ENCODE measurements at places on chromosomes 4 and X.

GRCh38 chrX:143296521-143296920, 220.8 kb downstream of the SPANXN3 start:
- no peak for DNase-seq

GRCh38 chr4:75889537-75890199, 12.6 kb downstream of the PPEF2 start:
- DNase-seq: no peak

DNA sequence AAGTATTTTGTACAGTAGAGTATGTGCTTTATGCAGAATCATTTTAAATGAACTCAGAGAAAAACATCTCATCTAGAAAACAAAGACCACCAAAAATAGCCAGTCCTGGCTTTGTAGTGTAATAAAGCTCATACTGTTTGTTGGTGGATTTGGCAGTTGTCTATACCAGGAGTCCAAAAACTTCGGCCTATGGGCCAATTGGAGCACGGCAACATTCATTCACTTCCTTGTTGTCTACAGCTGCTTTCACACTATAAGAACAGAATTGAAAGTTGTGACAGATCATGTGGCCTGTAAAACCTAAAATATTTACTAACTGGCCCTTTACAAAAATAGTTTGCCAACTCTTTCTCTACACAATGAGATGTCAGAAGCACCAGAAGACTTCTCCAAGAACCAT, 5.3 kb downstream of the FBXW7 start:
- DNase-seq: no peak

DNA sequence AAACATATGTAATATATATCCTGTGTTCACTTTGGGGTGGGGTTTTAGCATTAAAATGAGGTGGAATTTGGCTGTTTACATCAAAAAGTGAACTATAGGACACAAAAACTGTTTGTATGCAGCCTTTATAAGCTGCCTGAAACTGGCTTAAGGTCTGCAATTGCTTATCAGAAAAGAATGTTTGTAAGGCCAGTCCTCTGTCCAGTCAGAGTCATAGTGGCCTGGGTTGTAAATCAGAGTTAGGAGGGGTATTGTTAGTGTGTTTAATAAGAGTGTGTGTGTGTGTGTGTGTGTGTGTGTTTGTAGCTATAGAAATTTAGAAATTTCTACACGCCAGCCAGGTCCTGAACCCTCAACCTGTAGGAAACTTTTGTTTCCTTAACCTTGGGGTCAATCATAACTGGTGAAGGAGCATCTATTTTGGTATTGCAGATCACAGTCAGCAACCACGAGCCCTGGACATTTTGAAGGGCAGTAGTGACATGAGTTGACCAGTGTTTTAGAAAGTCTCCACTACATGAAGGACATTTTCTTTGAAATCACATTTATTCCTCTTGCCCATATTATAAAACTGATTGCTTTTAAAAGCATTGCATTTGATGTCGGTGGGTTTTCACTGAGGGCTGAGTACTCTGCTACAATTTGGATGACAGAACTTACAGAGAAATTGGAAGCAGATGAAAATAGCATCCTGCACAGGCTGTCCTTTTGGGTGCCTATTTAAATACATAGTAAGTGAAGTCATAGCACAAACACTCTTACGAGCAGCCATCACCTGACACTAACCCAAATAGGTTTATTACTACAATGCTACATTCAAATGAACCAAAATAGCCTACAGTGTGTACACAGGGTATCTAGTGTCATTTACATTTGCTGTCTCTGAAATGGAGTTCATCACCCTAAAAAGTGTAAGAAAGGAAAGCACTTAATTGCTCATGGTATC, 11.2 kb upstream of the TMEM154 start:
- DNase-seq: no peak

DNA sequence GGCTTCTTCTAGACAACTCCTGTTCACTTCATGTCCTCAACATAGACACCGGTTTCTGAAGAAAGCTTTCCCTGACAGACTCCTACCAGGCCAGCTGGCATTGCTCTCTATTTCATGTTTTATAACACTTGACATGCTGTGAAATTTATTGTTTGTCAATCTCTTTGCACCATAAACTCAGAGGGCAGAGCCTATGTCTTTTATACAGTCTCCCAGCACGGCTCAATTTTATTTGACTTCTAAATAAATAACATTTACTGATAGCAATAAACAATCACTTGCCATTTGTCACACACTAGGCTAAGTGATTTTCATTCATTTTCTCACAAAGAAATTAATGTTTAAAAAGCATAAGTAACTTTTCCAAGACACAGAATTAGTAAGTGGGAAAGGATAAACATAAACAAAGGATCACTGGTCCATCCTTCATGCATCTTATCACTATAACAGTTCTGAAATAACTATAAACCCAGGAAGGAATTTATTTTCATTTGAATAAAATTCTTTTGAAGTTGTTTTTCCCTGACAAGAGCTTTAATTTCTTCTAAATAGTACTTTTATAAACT, 577.6 kb downstream of the TECRL start:
- no peak for DNase-seq

GRCh38 chr4:101321481-101322042, 25.8 kb downstream of the PPP3CA start:
- DNase-seq: no peak

GRCh38 chr4:79334783-79335182, 8.9 kb upstream of the NAA11 start:
- DNase-seq: no peak

GRCh38 chrX:74422576-74423288, 1.4 kb downstream of the SLC16A2 start:
- peak; percentile 29 for DNase-seq

GRCh38 chrX:103413705-103414387, 37.5 kb downstream of the BEX3 start:
- DNase-seq: no peak

- no peak for DNase-seq
These were observed 203.7 kb upstream of the NWD2 start for GRCh38 chr4:37040816-37041215.

- DNase-seq: no peak
These were observed 40.1 kb upstream of the KLHL8 start for GRCh38 chr4:87260477-87260876.

DNA sequence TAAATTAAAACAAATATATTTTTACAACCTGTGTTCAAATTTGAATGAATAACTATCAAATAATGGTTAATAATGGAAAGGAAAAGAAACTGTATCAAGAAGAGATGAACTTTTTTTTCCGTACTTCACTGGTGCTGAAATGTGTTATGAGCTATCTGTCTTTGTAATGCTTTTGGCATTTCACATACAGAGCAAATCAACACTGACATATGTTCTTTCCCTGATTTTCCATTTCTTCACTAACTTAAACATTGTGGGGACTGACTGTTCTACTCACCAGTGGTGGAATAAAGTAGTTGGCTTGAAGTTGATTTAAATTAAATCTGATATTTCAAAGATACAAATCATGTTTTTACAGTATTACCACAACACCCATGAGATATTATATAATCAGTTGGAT, 304.0 kb upstream of the BMP3 start:
- no peak for DNase-seq

DNA sequence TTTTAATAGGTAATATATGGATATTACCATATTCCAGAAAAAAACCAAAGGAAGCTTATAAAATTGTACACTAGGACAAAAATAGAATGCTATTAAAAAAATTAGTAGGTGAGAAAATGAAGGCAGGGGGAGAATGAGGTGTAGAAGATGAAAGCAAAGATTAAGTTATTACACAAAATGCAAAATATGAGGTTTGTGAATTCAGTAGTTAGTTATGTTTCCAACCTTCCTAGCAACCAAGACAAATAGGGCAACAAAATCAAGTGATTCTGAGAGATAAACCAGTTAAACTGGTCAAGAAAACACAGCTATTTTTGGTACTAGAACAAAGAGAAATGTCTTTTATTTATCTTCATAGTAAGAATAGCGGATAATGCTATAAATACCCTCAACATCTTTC, 300.0 kb upstream of the RASGEF1B start:
- DNase-seq: no peak

DNA sequence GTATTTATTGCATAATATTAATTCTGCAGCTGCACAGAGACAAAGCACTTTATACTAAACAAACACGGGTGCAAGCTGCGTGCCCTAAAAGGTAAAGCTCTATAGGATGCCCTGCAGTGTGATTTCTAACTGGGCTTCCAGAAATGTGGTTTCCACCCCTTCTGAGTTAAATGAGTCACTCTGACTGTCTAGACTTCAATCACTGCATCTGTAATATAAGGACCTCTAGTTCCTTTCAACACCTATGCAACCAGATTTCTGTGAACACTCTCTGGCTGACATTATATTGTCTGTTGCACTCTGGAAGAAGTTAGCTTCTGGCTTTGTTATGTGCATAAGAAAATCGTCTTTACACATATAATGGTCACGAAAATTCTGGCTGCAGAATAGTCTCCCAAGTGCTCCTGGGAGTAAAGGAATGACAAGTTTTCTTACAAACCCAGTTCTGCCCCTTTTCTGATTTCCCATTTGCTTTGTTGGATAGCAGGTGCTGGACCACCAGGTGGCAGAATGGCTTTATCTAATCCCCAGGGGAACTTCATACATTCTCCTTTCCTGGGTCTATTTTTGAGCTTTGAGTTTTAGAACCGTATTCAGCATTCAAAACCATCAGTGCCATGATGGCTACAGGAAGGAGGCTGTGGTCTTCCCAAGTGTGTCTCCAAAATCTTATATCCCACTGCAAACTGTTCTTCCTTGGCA, 842.2 kb downstream of the STIM2 start:
- no peak for DNase-seq

Data from left kidney (tissue), 8 donors.